ENCODE measurements at places on chromosomes 1 and 21.
A peak's percentile ranks its signal among the peaks of the same experiment; 100 is the strongest.

DNA sequence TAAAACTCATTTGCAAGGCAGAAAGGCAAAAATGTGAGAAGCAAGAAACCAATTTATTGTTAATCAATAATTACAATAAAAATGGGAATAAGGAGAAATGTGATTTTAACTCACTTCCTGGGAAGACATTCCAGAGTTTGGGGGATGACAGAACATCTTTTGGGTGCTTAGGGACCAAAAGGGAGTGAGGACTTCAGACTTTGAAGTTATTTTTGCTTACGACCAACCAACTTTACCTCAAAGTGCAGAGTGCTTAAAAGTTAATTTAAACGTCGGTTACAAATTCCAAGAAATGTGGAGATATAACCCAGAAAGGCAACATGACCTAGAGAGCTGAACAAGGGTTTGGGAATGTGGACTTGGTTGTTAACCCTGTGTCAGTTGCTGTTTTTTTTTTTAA lies 234.5 kb upstream of the C1orf105 start:
- DNase-seq, result no peak

DNA sequence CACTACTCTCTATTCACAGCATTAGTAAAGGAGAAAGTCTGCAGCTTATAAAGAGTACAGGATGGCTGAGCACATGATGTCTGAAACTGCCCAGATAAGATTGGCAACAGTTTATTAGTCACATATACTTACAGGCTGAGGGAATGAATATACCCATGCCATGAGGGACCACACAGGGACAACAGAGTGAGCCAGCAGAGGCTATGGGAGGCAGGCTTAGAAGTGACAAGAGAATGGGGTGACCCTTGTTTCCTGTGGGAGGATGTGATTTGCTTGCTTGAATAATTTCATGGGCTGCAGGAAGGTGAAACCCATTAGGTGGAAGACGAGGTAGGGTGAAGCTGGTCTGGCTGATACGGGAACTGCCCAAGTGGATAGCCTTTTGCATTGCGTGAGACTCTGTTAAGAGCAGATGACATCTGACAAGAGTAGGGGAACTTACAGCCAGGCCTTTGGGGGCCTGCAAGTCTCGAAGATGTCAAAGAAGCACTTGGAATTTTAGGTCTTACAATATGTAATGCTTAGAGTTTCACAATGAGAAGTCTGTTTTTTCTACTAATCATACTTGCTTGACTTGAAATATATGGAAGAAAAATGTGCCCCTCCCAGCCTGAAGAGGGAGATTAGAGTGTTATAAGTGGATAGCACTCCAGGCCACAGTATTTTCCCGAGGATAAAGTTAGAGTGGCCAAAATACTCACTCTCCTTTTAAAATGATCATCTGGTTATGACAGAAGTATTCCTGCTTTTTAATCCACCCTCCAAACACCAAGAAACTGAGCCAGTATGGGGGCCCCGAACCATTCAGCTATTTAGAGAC lies 34.6 kb upstream of the TNFSF4 start:
- no peak for DNase-seq

DNA sequence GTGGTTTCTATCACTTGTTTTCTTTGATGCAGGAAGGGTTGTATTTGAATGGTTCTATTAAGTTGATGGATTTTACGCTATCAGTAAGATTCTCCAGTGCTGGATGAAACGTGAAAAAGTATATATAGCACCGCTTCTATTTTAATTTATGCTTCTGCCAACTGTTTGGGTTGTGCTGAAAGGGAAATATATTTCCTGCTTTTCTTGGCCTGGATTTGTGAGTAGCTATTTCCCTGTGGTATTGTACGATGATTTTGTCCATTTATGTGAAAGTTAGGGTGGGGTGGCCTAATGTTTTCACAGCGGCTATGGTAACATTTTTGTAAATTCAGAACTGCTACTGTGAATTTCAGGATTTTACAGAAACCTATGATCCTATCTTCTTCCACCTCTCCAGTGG lies 322 bp downstream of the C1orf162 start:
- DNase-seq, result no peak

- DNase-seq, result no peak
Measured at GRCh38 chr1:87249803-87250202, 78.9 kb upstream of the LMO4 start.

DNA sequence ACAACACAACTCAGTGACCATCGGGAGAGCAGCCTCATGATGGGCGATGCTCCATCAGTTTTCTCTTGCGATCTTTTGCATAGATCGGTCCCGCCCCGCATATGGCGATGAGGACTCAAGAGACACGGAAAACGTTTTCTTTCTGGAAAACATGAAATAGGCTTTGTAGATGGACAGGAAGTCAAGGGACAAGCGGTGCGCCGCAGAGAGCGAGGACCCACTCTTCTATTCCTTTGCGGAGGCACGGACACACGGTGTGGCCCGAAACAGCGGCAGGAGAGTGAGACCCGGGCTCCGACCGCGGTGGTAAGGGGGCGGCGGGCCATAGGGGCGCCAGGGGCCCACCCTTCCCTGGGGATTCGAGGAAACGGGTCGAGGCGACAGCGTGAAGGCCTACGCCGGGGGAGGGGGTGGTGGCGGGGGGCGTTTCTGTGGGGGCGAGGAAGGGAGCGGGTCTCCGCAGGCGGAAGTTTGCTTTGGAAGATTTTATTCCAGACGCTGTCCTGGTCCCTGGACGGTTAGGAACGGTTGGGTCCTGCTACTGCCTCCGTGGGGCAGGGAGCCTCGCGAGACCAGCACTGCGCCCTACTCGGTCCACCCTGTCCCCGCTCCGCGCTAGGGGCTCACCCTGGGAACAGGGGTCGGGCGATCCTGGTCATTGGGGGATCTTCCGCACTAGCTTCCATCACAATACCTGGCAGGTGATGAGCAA lies 796 bp upstream of the TDRKH start:
- no peak for DNase-seq

- no peak for DNase-seq
Measured at GRCh38 chr1:21175324-21175669, 1.4 kb downstream of the EIF4G3 start.

DNA sequence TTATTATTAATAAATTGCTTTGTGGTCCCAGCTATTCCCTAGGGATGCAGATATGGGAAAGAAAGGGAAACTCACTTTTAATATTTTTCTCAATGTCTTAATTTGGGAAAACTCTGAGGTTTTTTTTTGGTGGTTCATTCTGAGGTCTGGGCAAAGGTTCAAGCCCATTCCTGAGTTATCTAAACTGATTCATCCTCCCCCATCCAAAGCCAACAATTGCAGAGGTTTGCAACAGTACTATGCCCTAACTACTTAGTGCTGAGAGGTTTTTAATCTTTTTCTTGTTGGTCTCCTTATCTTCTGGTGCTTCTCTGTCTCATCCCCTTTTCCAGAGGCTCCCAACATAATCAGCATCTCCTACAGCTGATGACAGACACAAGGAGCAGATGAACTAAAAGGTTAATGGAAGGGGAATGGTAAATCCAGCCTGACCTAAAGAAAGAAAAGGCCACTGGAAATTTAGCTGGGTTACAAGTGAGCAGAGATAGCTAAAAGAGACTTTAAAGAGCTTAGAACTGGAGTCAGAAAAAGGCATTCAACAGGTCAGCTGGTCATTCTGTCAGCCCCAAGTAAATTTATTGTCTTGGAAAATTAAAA lies 390.4 kb downstream of the TGFB2 start:
- no peak for DNase-seq

GRCh38 chr1:100452641-100453040 lies 85.3 kb upstream of the GPR88 start:
- DNase-seq, result no peak

DNA sequence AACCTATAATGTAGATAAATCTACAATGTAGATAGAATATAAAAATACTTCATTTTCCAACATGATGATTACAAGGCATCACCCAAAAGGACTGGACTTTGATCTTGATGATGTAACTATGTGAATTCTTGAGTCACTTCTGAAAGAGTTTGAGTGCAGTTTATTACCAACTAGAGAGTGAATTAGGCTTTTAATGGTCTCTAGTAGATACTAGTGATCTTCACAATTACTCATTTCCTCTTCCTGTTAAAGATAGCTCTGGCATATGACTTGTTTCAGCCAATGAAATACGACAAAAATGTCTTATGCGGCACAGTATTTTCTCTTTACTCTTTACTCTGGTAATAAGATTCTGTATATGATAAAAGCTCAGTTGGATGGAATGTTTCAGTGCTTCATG lies 1588.1 kb upstream of the B3GALT2 start:
- no peak for DNase-seq

GRCh38 chr1:9960706-9961562 lies 17.7 kb downstream of the NMNAT1 start:
- no peak for DNase-seq

GRCh38 chr1:112974646-112975045 lies 18.6 kb upstream of the SLC16A1 start:
- no peak for DNase-seq

DNA sequence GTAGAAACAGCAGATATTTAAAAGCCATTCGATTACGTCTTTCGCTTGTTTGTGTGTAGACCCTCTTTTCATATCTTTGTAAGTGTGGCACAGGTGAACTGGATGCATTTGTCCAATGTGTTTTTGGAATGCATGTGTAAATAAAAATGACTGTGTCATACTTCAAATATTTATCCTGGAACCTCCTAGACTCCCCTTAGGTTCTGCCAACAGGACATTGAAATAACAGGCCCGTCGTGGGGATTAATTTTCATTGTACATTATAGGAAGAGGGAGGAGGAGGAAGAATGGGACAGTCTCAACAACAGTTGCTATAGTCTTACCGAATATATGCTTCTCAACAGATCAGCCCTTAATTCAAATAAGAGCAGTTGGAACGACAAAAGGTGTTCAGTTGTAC lies 95.8 kb downstream of the PRKAB2 start:
- DNase-seq, result no peak

DNA sequence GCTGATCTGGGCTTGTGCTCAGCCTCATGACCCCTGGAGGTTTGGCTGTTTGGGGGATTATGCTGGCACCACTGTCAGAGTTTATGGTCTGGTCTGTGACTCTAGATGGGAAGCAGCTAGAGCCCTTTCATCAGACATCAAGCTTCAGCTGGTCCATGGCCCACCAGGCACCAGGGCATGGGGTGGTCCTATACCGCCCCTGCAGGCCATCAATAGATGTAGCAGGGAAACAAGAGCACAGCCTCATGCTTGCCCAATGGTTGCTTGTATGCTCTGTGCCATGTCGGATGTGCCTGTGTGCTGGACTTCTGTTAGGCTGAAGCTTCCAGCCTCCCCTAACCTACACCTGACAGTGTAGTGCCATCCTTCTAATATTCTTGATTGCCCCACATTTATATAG lies 71.1 kb upstream of the CD34 start:
- DNase-seq, result no peak

DNA sequence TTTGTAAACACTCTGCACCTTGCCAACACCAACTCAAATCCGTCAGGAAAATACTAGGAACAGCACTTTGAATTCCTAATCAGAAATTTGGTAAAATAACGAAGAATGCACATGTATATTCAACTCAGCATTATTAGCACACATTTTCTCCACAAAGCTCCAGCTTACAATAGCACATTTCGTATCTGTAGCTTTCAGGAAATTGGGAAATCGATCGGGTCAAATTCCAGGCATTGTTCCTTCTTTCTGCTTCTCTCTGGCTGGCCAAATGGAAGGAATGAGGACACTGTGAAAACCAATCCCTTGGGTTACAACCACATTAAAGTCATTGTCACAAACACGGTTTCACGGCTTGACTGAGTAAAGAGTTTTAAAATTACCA lies 58.6 kb downstream of the NPHP4 start:
- DNase-seq, result no peak

GRCh38 chr1:60386249-60386648 lies 312.7 kb upstream of the C1orf87 start:
- DNase-seq, result no peak

DNA sequence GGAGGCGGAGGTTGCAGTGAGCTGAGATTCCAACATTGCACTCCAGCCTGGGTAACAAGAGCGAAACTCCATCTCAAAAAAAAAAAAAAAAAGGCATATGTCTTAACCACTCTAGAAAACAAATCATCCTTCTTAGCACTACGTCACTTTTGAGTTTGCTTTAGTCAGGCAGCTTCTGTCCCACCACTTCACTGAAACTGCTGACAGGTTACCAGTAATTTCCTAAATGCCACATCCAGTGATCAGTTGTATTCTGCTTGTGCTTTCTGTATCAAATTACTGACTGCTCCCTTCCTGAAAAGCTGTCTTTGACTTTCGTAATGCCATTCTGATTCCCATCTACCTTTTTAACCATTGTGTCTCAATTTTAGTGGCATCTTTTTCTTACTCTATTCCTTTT lies 21.7 kb downstream of the RCOR3 start:
- no peak for DNase-seq

- DNase-seq, result no peak
Measured at GRCh38 chr1:21811875-21812305, at the start of gene LDLRAD2. Gene LDLRAD2, plus strand, starts transcription at chr1:21812265. Its CDS starts 187 bp downstream, at chr1:21812452.

GRCh38 chr1:172682812-172683211 lies 23.9 kb downstream of the FASLG start:
- DNase-seq, result no peak

- no peak for DNase-seq
Measured at GRCh38 chr1:228142155-228142691, 2.1 kb downstream of the GUK1 start.

DNA sequence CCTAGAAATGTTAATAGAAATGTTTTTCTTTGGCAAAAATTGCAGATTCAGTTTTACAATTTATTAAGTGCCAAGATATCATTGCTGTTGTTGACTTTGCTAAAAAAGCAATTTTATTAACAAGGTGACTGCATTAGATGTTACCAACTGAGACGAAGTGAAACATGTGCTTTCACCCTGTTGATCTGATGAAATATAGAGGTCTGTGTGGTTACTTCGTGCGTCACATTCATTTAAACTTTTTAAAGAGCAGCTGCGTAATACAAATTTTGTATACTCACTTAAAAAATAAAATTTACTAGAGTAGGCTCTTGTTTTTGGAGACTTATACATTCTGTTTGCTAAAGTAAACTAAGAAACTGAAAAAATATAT lies 465.7 kb downstream of the USP25 start:
- DNase-seq, result no peak

GRCh38 chr1:45112661-45113060 lies 93.7 kb downstream of the ZSWIM5 start:
- DNase-seq, result no peak

- DNase-seq, result no peak
Measured at GRCh38 chr1:7888248-7889081, 35.6 kb upstream of the UTS2 start.

- DNase-seq, result no peak
Measured at GRCh38 chr1:60848583-60849188, 233.7 kb upstream of the NFIA start.

DNA sequence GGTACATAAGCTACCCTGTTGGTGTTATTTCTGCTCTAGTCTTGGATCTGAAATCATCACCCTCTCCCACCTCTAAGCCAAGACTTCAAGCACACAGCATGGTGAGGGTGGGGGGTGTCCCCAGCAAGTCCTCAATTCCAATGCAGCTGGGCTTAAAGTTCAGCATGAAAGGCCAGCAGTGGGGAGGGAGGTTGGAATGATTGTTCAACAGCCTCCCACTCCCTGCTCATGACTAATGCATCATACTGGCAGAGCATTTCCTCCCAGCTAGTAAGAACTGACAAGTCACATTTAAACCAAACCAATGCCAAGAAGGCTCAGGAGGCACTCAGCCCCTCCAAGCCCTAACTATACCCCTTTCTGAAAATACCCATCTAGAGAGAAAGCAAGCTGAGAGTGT lies 50.1 kb downstream of the TIAM1 start:
- DNase-seq, result peak; percentile 4
